ENCODE measurements at places on chromosomes 16 and 17.

DNA sequence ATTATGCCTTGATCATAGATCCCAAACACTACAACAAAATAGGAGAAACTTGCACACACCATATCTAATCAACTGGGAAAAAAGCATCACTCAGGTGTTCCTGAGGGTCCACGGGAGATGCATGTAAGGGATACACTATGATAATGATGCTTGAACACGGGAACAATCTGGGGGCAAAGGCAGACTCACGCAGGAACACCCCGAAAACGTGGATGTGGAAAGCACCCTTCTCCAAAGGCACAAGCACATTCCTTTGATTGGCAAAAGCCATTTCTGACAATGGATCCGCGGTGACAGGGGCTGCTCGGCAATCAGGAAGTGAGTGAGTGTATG is 1.3 kb downstream of the ZNF652 start:
- no peak for DNase-seq

GRCh38 chr17:5788266-5788900 is 204.1 kb upstream of the NLRP1 start:
- DNase-seq: no peak

GRCh38 chr16:86530251-86531190 is 20.2 kb downstream of the FOXF1 start:
- DNase-seq: no peak

DNA sequence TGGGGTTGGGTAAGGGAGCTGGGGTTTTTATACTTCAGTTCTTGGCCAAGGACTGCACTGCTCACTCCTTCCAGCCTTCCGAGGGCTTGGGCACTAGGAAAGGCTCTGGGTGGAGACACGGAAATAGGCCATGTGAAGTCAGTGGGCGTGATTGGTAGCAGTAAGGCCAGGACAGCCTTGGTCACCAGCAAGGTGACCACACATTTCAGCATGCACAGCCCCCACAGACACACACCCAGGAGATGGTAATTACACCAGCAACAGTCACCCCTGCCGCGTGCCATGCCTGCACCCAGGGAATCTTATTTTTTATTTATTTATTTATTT is 252.5 kb downstream of the SEC14L1 start:
- DNase-seq: no peak

DNA sequence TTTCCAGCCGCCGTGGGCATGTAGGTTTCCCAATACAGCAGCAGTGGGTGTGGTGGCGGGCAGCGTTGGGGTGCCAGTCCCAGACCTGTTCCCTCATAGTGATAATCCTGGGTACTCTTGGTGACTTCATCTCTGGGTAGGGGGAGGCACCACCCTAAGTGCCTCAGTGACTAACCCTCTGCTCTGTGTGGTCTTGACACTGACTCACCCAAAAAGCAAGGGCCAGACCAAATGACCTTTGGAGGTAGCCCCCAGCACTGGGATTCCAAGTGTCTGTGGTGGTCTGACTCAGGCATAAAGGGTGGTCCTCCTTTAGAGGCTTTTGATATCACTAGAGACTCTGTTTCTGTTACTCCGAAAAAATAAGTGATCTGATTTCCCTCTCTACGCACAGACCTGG is 908 bp downstream of the CALB2 start:
- DNase-seq: no peak

DNA sequence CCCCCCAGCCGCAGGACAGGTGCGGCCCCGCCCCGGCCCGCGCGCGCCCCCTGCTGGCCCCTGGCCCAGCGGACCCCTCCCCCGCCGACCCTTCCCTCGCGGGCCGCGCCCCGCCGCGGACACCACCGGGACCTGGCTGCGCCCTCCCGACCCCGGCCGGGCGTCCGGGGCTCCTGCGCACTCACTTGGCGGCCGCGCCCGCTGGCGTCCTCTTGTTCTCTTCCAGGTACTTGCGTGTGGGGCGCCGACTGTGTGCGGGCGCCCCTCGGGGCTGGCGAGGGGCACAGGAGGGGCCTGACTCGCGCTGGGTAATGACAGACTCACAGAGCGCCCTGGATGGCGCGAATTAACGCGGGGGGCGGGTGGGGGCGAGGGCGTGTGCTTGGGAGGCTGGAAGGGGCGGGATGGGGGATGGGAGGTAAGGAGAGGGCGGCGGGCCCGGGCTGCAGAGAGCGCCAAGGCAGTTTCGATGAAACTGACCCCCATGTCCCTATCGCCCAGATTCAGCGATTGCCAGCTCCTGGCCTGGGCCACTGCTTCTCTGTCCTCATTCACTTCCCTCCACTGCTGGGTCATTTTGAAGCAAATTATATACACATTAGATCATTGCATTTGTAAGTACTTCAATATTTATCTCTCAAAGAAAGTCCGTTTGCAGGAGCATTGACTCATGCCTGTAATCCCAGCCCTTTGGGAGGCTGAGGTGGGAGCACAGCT is 445 bp upstream of the DBNDD1 start:
- no peak for DNase-seq

DNA sequence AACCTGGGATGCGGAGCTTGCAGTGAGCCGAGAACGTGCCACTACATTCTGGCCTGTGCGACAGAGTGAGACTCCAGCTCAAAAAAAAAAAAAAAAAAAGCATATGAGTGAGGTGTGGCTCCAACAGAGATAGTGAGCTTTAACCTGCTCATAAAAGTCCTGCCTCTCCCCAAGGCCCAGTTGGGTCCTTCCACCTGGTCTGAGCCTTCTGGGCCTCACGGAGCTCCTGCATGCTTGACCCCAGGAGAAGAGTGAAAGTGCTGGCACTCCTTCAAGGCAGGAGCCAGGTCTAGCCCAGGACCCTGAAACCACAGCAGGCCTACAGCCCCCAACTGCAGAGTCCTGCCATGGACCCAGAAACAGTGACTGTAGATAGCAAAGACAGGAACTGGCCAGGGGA is 17.7 kb downstream of the HSD11B2 start:
- no peak for DNase-seq

GRCh38 chr17:1697681-1698080 is 12.5 kb downstream of the TLCD2 start:
- DNase-seq: no peak

DNA sequence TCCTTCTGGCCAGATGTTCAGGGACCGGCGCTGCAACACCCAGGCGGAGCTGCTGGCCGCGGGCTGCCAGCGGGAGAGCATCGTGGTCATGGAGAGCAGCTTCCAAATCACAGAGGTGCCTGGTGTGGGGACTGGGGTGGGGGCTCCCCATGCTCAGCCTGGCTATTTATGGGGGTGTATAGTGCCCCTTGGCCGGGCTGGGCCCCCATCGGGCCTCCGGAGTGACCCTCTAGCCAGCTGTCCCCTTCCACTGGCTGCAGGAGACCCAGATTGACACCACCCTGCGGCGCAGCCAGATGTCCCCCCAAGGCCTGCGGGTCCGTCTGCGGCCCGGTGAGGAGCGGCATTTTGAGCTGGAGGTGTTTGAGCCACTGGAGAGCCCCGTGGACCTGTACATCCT is 6.1 kb downstream of the ITGB4 start:
- DNase-seq: no peak

DNA sequence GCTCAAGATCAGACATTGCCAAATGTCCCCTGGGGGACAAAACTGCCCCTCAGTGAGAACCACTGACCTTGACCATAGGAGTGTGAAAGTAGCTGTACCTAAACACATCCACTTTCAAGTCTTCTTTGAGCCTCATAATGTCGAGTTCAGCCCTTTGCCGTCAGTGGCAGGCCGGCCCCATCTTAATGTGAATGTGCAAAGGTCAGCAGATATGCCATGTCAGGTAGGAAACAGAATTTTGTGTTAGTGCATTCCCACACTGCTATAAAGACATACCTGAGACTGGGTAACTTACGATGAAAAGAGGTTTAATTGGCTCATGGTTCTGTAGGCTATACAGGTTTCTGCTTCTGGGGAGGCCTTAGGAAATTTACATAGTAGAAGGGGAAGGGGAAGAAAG is 95.1 kb upstream of the PIRT start:
- no peak for DNase-seq

DNA sequence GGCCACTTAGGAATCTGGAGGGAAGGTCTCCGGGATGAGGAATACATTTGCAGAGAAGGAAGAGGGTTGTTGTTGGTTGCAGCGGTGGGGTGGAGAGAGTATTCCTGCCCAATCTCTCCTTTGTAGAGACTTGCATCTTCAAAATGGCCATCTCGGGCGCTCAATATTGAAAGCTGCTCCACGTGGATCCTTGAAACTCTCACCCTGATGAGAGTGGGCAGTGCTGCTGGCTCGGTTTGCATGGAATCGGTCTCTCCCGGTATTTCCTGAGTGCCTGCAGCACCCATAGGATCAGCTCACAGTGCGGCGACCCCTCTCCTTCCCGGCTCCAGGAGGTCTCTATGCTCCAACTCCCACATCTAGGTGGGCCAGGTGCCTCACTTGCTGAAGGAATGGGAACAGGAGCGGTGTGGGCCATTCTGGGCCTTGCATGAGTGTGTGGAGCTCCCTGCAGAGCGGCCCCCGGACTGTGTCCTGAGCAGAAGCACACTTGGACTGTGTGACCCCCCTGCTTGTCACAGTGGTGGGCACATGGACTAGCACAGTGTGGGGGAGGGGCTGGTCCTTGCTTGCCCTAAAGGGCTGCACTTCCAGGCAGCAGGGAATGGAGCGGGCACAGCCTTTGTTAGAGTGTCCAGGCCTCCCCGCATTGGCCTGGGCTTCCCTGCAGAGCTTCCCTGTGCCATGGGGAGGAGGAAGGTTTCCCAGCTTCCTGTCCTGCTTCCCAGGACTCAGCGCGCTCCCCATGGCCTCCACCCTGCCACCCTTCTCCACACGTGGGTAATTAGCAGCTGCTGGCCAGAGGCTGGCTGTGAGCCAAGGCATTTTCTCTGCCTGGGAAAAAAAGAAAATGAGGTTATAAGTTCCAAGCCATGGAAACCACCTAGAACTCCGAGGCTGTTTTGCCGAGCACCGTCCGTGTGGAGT is 139.3 kb downstream of the IRF8 start:
- DNase-seq: no peak

DNA sequence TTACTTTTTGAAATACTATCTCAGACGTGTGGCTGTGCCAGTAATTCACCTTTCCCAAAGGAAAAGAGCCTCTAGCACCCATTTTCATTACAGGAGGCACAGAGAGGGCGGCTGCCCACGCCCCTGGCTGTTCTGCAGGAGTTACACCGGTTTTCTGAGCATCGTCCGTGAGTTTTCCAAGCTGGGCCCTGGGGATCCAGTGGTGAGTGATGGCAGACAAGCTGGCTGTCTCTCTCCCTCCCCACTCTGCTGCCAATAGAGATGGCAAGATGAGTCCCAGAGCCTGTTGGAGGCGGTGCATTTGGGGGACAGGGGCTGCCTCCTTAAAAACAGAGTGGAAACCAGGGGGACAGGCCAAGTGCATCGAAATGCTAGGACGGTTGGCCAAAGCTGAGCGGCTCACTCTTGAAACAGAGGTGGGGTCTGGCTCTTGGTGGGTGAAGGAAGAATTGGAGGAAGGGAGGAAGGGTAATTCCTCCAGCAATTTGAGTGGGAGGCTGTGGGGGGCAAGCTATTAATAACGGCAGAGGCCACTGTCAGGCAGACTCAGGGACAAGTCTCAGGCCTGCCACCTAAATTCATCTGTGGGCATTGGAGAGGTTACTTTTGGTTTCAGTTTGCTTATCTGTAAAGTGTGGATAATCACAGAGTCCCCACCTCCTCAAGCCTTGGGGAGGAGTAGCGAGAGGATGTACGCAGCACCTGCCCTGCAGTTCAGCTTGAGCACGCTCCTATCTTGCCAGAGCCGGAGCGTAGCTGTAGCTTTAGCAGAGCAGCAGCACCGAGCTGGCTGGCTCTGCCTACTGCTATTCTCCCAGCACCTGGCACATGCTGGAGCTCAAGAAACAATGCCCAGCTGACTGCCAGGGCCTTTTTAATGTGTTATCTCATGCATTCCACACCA is 7.5 kb upstream of the NOS2 start:
- DNase-seq: no peak

- no peak for DNase-seq
Observed at GRCh38 chr17:58253082-58253481, 14.7 kb downstream of the LPO start.

DNA sequence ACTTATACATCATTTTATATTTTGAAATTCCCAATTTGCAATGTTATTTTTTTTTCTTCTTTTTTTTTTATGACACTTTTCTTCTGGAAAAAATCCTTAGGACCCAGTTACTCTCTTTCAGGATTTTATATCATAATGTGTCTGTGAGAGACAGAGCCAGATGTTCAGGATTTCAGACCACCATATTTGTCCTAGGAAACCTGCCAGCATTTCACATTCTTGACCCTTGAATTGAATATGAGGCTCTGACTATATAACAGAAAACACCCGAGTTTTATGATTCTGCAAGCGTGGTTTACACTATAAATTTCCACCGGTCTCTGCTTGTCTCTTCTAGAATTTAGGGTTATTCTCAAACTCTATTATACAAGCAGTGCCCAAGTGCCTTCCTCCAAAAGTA is 621.0 kb downstream of the WWOX start:
- DNase-seq: no peak

GRCh38 chr17:68238871-68239253 is 9.0 kb upstream of the AMZ2 start:
- no peak for DNase-seq

DNA sequence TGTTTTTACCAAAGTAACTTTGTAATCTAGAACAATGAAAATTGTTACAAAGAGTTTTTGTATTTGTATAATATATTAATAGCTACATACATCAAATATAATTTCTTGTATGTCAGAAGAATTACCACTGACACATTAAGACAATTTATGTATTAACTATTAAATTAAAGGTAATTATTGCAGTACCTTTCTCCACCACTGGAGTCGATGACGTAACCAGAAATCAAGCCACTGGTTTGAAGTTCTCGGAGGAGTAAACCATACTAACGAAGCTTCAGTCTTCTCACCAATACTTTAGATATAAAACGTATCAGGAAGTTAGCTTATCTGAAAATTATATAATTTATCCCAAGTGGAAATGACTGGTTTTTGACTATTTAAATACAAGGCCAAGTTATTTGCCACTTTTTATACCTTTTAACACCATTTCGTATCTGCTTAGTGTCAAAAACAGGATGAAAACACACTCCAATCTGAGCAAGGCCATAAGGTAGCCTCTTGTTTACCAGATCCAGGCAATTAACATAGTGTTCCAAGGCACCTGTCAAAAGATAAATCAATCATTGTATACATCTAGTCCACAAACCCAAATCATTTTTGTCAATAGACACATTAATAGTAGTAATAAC is 4.3 kb downstream of the POLG2 start:
- DNase-seq: no peak

DNA sequence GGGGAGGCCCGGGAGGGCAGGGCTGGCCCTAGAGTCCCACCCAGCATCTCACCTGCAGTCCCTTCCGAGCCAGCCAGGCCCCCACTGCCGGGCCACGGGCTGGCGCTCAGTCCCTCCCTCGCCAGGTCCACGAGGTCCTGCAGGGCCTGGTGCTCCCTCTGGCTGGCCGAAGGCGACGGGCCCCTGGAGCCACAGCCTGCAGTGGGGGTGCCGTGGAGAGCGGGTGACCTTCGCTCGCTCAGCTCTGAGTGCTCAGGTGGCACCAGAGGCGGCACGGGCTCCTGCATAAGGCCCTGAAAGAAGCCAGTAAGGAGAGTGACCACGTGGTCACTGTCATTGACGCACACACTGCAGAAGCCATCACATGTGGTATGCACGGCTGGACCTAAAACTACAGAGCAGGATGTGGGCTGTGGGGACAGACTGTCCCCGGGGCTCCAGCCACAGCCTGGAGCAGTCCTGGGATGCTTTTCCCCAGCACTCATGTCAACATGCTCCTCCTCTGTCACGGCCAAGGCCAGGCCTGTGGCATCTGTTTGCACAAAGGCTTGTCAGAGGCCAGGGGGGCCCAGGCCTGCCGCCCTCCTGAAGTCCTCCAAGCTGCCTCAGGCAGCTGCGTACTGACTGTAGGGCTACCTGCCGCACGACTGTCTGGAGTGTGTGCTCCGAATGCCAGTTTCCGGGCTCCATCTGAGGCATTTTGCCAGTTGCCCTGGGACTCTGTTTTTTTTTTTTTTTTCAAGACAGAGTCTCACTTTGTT is 15.1 kb downstream of the SLX4 start:
- DNase-seq: no peak

Measured in right atrium auricular region (tissue), 2 donors.